Lower lobe of right lung (tissue), 2 donors: ENCODE measurements at places on chromosomes 4 and X.
A peak's percentile ranks its signal among the peaks of the same experiment; 100 is the strongest.

DNA sequence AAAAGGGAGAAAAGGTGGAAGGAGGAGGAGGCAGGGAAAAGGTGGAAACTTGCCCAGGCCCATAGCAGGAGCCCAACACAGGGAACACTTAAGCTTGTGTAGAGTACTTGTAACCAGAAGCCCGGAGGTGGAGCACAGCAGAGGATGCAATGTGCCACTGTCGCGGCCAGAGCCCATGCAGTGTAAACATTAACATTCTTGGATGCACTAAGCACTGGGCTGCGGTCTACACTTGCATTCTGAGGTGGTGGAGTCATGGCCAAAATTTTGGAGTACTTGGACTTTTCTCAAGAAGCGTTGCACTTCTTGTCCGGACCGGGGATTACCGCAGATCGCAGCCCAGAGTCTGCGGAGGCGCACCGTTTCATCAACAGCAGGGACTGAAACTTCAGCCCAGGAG is 4.5 kb upstream of the RHOXF1 start:
- no peaks in the 10 kb centered on the region for H3K36me3 ChIP-seq
- no peaks in the 10 kb centered on the region for H3K27me3 ChIP-seq
- H3K4me3 ChIP-seq, result peak overlapping the region; percentile 17

- H3K4me3 ChIP-seq, result no peak overlapping the region
- no peaks in the 10 kb centered on the region for H3K36me3 ChIP-seq
- DNase-seq, result no peak
- H3K27me3 ChIP-seq, result no peaks in the 10 kb centered on the region
- no peak overlapping the region for H3K27ac ChIP-seq
Observed at GRCh38 chr4:151035328-151035727, 20.2 kb upstream of the LRBA start.

DNA sequence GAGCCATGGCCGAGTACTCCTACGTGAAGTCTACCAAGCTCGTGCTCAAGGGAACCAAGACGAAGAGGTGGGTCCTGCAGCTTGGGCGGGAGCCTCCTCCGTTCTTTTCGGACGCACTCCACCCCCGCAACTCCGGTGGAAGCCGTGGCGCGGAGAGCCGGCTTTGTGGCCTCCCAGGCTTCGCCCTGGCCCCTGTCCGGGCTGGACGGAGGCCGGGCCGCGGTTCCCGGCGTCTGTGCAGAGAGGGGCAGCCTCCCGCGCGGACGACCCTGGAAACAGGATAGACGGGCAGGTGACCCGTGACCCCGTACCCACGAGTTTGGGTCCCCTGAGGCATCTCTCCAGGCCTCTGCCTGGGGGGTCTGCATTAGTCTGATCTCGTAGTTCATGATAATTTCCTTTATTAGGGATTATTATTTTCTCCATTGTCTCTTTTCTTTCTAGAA is 356 bp downstream of the FRG1 start:
- peak overlapping the region; percentile 94 for H3K4me3 ChIP-seq
- peaks cover 7% of the 10 kb centered on the region for H3K36me3 ChIP-seq
- no peak for DNase-seq

DNA sequence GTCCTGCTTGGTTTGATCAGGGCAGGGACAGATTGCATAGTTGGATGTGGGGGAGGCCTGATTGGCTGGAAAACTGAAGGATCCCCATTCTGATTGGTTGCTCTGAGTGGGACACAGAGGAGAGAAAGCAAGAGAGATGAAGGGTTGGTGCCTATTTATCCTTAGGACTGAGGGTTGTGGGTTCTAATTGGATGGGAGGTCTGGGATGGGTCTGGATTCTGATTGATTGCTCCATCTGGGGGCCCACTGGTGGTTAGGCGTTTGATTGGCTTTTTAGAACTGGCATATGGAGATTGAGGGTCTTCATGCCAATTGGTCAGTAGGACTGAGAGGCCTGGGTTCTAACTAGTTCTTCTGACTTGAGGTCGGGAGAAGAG is 644 bp upstream of the EBP start:
- no peaks in the 10 kb centered on the region for H3K36me3 ChIP-seq
- peaks cover 6% of the 10 kb centered on the region for H3K4me1 ChIP-seq
- DNase-seq, result no peak
- H3K27me3 ChIP-seq, result no peaks in the 10 kb centered on the region
- peak overlapping the region; percentile 60 for H3K4me3 ChIP-seq
- H3K27ac ChIP-seq, result peak overlapping the region; percentile 36

GRCh38 chrX:106378616-106379015 is 210.5 kb downstream of the PWWP3B start:
- no peak overlapping the region for H3K4me3 ChIP-seq
- no peaks in the 10 kb centered on the region for H3K4me1 ChIP-seq
- DNase-seq, result no peak
- H3K27me3 ChIP-seq, result no peaks in the 10 kb centered on the region
- H3K27ac ChIP-seq, result no peak overlapping the region
- H3K36me3 ChIP-seq, result no peaks in the 10 kb centered on the region

DNA sequence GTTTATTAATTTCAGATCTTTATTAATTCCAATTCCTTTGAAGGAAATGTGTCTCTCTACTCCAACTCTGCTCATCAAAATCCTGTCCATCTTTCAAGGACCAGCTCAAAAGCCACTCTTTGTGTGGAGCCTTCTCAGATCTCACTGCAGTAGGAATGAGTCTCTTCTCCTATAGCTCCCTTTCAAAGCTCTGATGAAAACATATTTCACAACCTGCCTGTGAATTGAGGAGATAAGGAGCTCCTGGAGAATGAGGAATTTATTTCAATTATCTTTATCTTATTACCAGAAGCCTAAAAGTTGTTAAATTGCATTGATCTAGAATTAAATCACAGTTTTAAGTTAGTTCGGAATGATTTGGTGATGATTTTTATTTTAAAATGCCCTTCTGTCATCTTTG is 92.6 kb upstream of the TRPC3 start:
- H3K36me3 ChIP-seq, result no peaks in the 10 kb centered on the region
- no peak overlapping the region for H3K4me3 ChIP-seq
- H3K27me3 ChIP-seq, result no peaks in the 10 kb centered on the region

DNA sequence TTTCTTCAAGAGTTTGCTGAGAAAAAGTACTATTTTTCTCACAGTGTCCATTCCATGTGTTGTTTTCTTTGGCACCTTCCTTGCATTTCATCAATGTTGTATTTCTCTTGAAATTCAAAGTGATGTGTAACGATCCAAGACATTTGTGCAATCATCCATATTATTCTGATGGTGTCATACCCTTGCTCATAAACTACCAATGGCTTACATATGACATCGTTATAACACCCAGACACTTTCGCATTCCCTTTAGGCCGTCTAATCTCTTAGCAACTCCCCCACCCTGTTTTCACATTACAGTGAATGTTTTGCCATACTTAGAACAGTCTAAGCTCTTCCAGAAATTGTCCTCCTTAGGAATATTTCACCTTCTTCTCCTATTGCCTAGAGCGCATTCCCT is 1779.0 kb downstream of the PCDH7 start:
- DNase-seq, result no peak
- no peaks in the 10 kb centered on the region for H3K27me3 ChIP-seq
- H3K4me3 ChIP-seq, result no peak overlapping the region
- H3K4me1 ChIP-seq, result no peaks in the 10 kb centered on the region
- H3K27ac ChIP-seq, result no peak overlapping the region

DNA sequence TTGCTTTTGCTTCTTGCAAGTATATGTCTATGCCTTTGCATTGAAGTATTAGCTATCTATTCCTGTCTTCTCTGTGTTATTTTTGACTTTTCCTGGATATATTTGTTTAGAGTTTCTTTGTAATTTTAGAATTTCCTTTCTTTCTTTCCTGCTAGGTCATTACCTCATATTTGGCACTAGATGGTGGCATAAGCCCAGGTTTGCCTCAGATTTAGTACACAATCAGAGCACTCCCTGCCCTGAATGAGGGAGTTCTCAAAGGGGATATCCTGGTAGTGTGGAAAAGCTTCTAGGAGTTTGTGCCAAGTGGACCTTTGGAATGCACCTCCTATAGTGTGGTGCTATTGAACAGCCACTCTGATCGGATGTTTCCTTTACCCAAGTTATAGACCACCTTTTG is 181.6 kb downstream of the UGT8 start:
- H3K27me3 ChIP-seq, result no peaks in the 10 kb centered on the region
- H3K4me1 ChIP-seq, result no peaks in the 10 kb centered on the region
- no peak overlapping the region for H3K27ac ChIP-seq
- DNase-seq, result no peak

GRCh38 chr4:52617336-52618020 is 41.6 kb downstream of the USP46 start:
- H3K4me1 ChIP-seq, result no peaks in the 10 kb centered on the region
- H3K27me3 ChIP-seq, result no peaks in the 10 kb centered on the region
- no peaks in the 10 kb centered on the region for H3K36me3 ChIP-seq
- DNase-seq, result no peak
- H3K27ac ChIP-seq, result no peak overlapping the region

- peaks cover 35% of the 10 kb centered on the region for H3K4me1 ChIP-seq
- H3K4me3 ChIP-seq, result no peak overlapping the region
- DNase-seq, result no peak
- no peak overlapping the region for H3K27ac ChIP-seq
Observed at GRCh38 chr4:7845493-7846128, 94.0 kb downstream of the AFAP1 start.

DNA sequence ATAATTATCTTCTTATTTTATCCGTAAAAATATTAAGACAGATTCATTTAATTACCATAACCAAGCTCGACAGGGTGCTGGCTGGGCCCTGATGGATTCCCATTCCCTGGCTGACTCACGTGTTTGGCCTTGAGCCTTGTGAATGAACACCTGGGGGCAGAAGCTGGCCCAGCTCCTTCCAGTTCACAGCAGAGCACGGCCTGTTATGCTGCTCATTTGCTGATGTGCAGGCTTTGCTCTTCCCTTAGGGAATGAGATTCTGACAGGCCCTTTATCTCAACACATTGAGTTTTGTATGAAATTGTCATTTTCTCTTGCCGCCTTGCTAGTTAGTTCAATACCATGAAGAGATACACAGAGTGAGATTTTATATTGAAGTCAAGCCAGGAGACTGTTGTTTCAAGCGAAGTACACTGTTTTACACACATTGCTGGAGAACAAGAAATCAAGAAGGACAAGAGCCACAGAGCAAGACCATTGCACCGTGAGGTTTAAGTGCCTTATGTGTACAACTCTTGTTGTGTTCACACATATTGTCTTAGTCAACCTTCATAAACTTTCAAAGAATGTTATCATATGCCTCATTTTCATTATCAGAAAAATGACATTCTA is 1583.3 kb downstream of the STIM2 start:
- no peaks in the 10 kb centered on the region for H3K36me3 ChIP-seq
- DNase-seq, result no peak
- no peak overlapping the region for H3K4me3 ChIP-seq
- no peak overlapping the region for H3K27ac ChIP-seq
- no peaks in the 10 kb centered on the region for H3K27me3 ChIP-seq

DNA sequence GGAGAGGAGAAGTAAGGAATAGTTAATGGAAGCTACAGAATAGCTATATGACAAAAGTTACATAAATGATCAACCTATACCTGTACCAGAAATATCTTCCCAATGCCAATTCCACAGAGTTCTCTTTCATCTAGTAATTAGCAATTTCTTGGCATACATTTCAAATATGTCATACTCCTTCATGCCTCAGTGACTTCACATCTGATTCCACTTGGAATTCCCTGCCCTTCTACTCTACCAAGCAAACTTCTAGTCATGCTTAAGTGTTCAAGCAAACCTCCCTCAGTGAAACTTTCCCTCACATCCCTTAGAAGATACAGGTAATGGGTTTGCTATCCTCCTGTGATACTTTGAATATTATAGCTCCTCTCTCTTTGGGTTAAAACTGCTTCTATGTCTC is 127.1 kb downstream of the KLHL13 start:
- no peaks in the 10 kb centered on the region for H3K27me3 ChIP-seq
- no peak overlapping the region for H3K27ac ChIP-seq
- H3K4me1 ChIP-seq, result no peaks in the 10 kb centered on the region
- no peaks in the 10 kb centered on the region for H3K36me3 ChIP-seq
- DNase-seq, result no peak
- no peak overlapping the region for H3K4me3 ChIP-seq

DNA sequence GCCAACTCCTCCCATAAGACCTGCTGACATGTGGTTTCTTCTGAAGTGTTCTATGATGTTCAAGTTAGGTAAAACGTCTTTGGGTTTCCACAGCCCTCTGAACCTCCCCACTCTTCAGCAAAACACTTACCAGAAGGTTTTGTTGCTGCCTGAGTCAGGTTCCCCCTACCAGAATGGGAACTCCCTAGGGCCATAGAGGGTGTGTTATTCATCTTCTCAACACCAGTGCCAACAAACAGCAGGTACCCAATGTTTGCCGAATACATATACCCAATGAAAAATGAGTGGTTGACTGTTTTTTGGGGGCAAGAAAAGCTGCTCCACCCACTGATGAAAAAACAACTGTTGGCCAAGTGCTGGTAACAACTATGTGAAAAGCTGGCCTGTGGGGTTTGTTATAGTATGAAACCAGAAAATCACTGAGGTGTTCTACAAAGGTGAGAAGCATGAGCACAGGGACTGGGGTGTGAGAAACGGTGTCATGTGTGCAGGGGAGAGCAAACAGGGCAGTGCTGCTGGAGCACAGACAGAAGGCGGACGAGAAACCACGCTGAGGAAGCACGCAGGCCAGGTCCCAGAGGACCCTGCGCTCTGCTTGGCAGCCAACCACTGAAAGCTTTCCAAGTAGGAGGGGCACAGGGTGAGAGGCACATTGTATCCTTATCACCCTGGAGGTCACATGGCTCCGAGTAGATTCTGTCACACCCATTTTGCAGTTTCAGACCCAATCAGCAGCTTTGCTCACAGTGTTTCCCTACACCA is 28.8 kb downstream of the ATP8A1 start:
- H3K27me3 ChIP-seq, result no peaks in the 10 kb centered on the region
- no peak for DNase-seq
- H3K27ac ChIP-seq, result no peak overlapping the region
- peaks cover 26% of the 10 kb centered on the region for H3K4me1 ChIP-seq
- no peaks in the 10 kb centered on the region for H3K36me3 ChIP-seq
- H3K4me3 ChIP-seq, result no peak overlapping the region

DNA sequence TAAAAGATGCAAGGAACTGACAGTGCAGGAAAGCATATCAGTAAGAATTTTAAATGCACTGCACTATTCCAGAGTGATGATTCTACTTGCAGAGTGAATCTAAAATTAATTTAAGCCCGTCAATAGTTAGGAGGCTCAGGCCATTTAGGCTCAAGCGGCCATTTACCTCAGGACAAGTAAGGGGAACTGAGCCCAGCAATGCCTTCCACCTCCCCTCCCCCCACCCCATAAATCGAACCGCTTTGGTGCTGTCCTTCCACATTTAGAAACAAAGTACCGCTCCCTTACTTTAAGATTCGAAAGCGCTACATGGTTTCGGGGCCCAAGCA is 665 bp downstream of the RBM41 start:
- H3K4me1 ChIP-seq, result peaks cover 12% of the 10 kb centered on the region
- H3K4me3 ChIP-seq, result peak overlapping the region; percentile 75
- H3K27me3 ChIP-seq, result no peaks in the 10 kb centered on the region
- peak overlapping the region; percentile 76 for H3K27ac ChIP-seq
- H3K36me3 ChIP-seq, result peaks cover 32% of the 10 kb centered on the region
- DNase-seq, result no peak
